ENCODE measurements at places on chromosomes 12 and 14. TPM values are rescaled to one million over a fixed set of nuclear protein-coding genes. Genes with fewer than 3 reads are reported as not detected.

Gene ARHGAP9
- 172 TPM for total RNA-seq

Gene ARMH4
- total RNA-seq, result not detected

Gene ASCL1
- not detected for total RNA-seq

Gene RNASE7
- total RNA-seq, result not detected

Gene BICD1
- 12.4 TPM for total RNA-seq

Gene JKAMP
- 29.0 TPM for total RNA-seq

Gene RPS29
- 2,075 TPM for total RNA-seq

All from T-helper 2 cell treated with Interferon-gamma antibody and Interleukin-4, amounts not matched to agents 100 ng/mL and 5 ng/mL, for 36 hours (primary cell).